CD4-positive, alpha-beta memory T cell (primary cell): ENCODE measurements at places on chromosomes 2 and 18.

DNA sequence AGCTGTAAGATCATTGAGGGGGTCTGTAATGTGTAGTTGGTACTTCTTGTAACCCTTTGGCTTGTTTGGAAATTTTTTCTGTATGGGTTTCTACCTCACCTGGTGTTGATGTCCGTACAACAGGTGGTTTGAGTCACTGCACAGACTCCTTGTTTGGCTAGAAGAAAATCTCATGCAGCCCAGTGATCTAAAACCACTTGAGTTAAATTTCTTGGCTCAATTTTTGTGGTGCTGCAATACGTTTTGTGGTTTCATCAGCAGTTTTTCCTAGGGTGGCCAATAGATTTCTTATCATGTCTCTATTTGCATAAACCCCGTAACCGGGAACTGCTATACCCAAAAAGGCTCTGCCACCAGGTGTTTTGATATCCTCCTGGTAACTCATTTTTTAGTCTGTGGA lies 43.4 kb downstream of the CERS6 start:
- DNase-seq: no peak

DNA sequence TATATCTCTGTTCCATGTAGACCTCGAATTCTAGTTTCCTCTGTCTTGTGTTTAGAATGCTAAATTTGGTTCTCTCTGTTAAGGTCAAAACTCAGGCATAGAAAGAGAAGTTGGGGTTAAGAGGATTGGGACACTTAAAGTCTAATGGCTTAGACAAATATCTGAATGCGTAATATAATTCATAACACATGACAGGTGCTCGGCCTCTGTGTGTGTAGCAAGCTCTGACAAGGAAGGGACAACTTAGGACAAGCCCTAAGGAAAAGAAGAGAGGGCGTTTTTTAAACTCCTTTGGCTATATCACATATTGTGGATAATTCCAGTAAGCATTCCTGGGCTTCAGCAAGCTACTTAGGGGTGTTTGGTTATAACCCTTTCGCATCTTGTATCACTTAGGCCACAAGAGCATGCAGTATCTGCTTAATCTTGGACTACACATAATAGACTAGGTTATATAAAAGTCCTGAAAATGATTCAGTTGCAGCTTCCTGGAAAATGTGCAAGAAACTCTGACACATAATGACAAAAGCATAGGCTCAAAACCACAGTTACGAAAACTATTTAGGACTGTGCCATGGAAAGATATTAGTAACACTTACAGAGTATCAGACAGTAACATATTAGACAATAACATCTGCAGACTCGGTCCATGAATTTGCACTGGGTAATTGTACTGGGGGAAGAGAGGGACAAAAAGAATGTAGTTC lies 16.1 kb upstream of the CREB1 start:
- DNase-seq: no peak

DNA sequence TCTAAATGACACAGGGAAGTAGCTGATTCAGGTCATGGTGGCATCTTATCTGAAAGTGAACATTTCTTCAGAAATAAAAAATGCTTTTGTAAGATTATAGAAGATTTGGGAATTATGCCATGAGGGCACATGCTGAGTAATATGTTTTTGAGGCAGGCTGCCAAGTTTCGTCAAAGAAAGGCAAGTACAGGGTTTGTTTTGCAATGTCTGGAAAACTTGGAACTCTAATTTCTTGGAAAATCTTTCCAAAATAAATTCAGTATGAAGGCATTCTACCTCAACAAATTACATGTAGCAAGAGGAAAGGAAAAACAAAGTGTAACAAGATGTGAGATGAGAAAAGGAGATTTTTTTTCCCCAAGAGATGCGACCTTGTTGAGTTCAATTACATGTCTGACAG lies 167.7 kb downstream of the PLCL1 start:
- DNase-seq: no peak

DNA sequence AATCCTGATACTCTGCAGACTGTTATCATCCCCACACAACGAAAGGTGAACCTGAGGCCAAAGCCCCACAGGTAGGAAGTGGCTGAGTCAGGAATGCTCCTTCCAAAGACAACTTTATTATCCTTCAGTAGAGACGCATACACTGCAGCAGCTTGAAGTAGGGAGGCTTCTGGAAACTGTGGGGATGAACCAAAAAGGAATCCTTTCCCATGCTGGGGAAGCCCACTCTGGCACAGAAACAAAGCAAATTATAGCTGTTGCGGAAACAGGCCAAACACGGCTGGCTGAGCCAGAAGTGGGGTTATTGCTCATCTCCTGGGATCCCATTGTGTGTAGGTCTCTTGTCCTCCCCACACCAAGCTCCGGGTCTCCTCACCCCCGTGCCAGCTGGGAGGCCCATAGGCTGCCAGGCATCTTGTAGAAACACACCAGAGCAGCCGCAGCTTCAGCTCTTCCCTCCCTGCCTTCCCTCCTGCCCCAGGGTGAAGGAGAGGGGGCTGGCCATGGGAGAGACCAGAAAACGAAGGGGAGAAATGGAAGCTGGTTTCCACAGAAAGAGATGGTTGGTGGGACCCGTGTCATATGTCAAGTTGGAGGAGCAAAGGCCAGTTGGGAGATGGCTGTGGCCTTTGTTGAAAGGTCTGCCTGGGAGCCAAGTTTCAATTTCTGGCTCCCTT lies 176.9 kb upstream of the NABP1 start:
- DNase-seq: no peak

DNA sequence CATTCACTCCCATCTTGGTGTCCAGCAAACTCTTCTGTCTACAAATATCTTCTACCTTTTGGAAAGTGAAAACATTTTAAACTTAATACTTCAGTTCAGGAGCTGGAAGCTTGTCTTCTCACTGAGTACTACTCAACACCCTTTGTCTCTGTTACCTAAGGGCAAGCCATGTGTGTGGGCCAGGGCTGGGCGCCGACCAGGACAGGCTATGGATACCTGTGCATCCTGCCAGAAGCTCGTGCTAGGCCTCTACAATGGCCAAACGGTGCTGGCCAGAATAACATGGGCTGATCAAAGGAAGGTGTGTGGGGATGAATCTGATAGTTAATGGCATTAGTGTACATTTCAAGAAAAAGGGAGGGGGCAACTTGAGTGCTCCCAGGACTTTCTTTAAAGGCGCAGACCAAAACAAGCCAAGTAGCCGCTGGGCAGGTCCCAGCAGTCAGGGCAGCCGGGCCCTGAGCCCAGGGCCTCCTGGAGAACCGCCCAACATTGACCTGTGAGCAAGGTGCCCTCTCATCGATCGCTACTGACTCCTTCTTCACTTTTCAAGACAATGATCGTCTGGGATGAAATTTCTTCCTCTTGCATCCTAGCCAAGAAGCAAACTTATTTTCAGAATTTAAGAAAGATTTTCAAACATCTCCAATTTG lies 29.0 kb upstream of the ID2 start:
- no peak for DNase-seq

DNA sequence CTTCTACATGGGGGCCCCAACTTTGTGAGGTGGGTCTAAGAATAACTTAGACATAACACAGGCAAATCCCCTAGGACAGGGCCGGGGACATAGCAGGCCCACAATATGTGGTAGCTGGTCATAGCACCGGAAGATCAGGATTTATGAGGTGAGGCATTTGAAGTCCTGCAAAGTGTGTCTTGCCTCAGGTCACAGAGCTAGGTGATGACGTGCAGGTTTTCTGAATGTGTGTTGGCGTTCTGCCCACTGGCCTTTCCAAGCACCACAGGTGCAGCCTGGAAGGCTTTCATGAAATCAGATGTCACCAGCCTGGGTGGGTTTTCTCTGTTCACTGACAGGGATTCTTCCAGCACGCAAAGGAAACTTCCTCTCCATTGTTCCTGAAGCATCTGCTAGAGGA lies 119.1 kb downstream of the LRATD1 start:
- DNase-seq: no peak

GRCh38 chr2:237563816-237564215 lies 2.6 kb upstream of the PRLH start:
- DNase-seq: no peak

DNA sequence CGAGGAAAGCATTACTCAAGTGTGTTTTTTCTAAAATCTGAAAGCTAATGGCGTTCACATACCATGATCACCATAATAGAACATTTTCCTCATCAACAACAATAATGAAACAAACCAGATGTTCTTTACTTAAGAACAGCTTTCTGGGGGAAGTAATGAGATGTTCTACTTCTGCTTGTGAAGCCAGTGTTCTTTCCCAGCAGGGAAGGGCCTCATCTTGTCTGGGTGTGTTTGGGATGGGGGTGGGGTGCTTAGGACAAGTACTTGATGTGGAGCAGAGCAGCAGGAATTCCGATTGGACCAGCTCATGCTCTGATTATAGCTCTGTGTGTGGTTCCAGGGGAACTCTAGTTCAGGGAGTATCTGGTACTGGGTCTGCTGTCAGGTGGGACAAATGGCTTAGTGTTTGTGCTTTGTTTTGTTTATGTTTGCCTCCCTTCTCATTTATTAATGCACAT lies 163.0 kb upstream of the NOSTRIN start:
- no peak for DNase-seq

DNA sequence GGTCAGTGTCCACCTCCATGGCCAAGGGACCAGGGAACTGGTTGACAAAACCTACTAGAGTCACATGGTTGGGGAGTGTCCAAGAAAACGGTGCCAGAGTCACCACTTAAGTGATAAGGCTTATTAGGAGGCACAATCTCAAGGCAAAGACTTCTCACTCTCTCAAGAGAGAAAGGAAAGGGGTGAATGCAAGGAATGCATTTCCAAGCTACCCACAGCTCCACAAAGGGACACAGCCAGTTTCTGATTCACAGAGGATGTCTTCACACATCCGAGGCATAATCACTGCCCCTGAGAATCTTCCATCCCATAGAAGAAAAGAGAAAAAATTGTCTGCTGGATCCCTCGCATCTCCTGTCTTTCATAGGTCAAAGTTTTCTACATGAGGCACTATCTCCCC lies 269.3 kb downstream of the TNS1 start:
- no peak for DNase-seq

DNA sequence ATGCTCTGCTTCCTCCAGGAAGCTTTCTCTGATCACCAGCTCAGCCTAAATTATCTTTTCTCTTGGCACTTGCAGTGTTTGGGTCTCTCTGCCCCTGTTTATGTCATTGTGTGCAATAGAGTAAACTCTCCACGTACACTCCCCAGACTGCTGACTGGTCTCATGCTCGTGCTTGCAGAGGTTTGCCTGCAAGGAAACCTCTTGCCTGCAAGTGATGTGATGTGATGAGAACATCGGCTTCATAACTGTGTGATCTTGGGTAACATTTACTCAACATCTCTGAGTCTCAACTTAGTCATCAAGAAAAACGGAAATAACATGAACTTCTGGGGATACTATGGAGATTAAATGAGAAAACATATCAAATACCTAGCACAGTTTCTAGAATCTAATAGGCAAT lies 92.3 kb downstream of the BIN1 start:
- no peak for DNase-seq

- no peak for DNase-seq
Measured at GRCh38 chr2:8086357-8086756, 595.5 kb upstream of the ID2 start.
